ENCODE measurements at places on chromosomes 6 and 20.

- no peak for DNase-seq
Measured at GRCh38 chr20:62605236-62605943, 36.9 kb upstream of the SLCO4A1 start.

DNA sequence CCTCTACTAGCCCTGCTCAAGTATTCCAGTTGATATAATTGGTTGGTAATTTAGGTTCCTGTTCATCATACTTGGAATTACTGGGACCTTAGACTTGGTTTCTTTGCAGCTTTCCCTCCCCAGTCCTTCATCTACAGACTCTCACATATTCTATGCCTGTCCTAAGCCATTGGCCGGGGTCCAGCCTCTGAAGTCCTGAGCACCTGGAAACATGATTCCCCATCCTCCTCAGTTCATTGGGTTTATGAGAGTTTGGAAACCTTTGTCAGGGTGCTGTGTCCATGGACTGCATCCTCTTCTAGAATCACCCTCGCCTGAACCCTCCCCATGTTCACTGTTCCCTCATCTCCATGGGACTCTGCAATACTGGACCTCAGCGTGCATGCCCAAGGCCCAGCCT lies 8.8 kb downstream of the GSTA2 start:
- DNase-seq, result no peak

GRCh38 chr20:46304361-46304760 lies 3.9 kb downstream of the CDH22 start:
- no peak for DNase-seq

- DNase-seq, result no peak
Measured at GRCh38 chr6:87407561-87407900, 241 bp upstream of the CFAP206 start.

- DNase-seq, result no peak
Measured at GRCh38 chr20:18416486-18416885, 50.3 kb downstream of the DZANK1 start.
